ENCODE measurements at places on chromosomes 6 and 20.

- no peak for DNase-seq
- peaks cover 19% of the 10 kb centered on the region for H3K27me3 ChIP-seq
- H3K4me1 ChIP-seq = no peaks in the 10 kb centered on the region
- no peaks in the 10 kb centered on the region for H3K36me3 ChIP-seq
- H3K4me3 ChIP-seq = no peak overlapping the region
Measured at GRCh38 chr6:75556240-75556639, 45.4 kb upstream of the SENP6 start.

DNA sequence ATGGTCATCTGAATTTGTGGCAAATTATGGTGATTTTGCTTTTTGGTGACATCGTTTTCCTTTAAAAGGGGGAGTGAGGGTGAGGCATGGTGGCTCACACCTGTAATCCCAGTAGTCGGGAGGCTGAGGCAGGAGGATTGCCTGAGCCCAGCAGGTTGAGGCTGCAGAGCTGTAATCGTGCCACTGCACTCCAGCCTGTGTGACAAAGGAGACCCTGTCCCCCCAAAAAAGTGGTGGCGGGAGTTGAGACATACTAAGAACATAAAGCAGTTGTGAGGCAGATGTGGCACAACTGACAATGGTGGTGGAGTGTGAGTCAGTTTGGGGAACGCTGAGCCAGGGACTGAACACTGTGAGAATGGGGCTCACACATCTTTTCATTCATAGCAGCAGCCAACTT lies 45.5 kb downstream of the ADNP start:
- no peaks in the 10 kb centered on the region for H3K27me3 ChIP-seq
- no peak for DNase-seq
- H3K4me1 ChIP-seq = peaks cover 8% of the 10 kb centered on the region
- H3K4me3 ChIP-seq = no peak overlapping the region
- H3K27ac ChIP-seq = no peak overlapping the region

DNA sequence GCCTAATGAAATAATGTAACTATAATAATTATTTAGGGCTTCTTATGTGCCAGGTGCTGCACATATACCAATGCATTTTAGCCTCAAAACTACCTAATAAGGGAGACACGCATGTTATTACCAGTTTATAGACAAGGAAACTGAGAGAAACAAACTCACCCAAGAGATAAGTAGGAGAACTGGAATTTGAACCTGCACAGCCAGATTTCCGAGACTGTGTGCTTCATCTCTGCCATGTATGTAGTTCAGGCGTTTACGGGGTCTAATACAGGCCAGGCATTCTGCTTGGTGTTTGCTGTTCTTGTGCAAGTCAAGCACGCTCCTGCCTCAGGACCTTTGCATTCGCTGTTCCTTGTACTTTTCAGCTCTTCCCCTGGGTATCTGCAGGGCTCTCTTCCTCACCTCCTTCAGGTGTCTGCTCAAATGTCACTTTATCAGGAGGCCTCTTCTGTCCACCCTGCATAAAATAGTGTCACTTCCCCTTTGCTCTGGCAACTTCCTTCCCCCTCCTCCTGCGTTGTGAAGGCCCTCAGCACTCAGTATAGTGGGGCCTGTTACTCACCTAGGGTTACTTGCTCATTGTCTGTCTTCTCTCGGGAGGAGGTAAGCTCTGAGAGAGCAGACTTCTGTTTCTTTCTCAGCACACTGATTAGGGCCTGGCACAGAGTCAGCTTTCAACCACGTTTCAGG lies 6.1 kb upstream of the NSFL1C start:
- peaks cover 14% of the 10 kb centered on the region for H3K27me3 ChIP-seq
- H3K4me3 ChIP-seq = no peak overlapping the region
- peaks cover 50% of the 10 kb centered on the region for H3K4me1 ChIP-seq

- H3K27ac ChIP-seq = peak overlapping the region; percentile 95
- H3K27me3 ChIP-seq = peaks cover 2% of the 10 kb centered on the region
- H3K4me3 ChIP-seq = peak overlapping the region; percentile 37
- DNase-seq = peak; percentile 90
- peaks cover 26% of the 10 kb centered on the region for H3K4me1 ChIP-seq
Measured at GRCh38 chr20:50292591-50293283, 102.1 kb downstream of the CEBPB start.

- H3K27ac ChIP-seq = peak overlapping the region; percentile 57
- peaks cover 36% of the 10 kb centered on the region for H3K4me1 ChIP-seq
- H3K27me3 ChIP-seq = peaks cover 20% of the 10 kb centered on the region
- peak overlapping the region; percentile 11 for H3K4me3 ChIP-seq
- H3K36me3 ChIP-seq = peaks cover 63% of the 10 kb centered on the region
- DNase-seq = no peak
Measured at GRCh38 chr6:56593801-56594318, 48.8 kb downstream of the DST start.

- H3K4me3 ChIP-seq = no peak overlapping the region
- no peak for DNase-seq
- no peaks in the 10 kb centered on the region for H3K27me3 ChIP-seq
- no peaks in the 10 kb centered on the region for H3K4me1 ChIP-seq
- H3K36me3 ChIP-seq = no peaks in the 10 kb centered on the region
- no peak overlapping the region for H3K27ac ChIP-seq
Measured at GRCh38 chr6:147742440-147742839, 233.9 kb downstream of the SAMD5 start.

DNA sequence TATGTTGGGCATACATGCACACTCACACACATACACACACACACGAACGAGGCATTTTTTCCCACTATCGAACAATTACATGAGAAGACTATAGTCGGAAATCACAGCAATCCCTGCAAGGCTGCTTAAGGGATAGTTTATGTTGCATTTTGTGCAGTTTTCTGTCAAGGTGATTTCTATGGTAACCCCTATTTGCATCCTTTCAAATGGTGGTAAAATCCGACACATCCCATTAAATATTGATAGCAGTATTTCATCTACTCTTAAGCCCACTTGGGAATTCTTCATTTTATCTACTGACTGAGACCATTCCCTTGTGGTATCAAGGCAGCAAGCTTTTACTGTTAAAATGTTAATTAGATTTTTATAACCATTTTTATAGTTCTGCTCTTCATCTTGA lies 457.8 kb downstream of the HACE1 start:
- no peak overlapping the region for H3K27ac ChIP-seq
- no peak for DNase-seq
- no peaks in the 10 kb centered on the region for H3K36me3 ChIP-seq
- H3K4me1 ChIP-seq = no peaks in the 10 kb centered on the region
- H3K4me3 ChIP-seq = no peak overlapping the region
- no peaks in the 10 kb centered on the region for H3K27me3 ChIP-seq

- no peak for DNase-seq
- H3K27ac ChIP-seq = no peak overlapping the region
- no peaks in the 10 kb centered on the region for H3K36me3 ChIP-seq
- H3K4me3 ChIP-seq = no peak overlapping the region
- H3K27me3 ChIP-seq = peaks cover 4% of the 10 kb centered on the region
- no peaks in the 10 kb centered on the region for H3K4me1 ChIP-seq
Measured at GRCh38 chr6:63389191-63389844, 69.5 kb upstream of the LGSN start.

- H3K4me3 ChIP-seq = no peak overlapping the region
- H3K36me3 ChIP-seq = no peaks in the 10 kb centered on the region
- no peaks in the 10 kb centered on the region for H3K4me1 ChIP-seq
- DNase-seq = no peak
- H3K27ac ChIP-seq = no peak overlapping the region
- H3K27me3 ChIP-seq = no peaks in the 10 kb centered on the region
Measured at GRCh38 chr6:68880050-68880813, 245.2 kb downstream of the ADGRB3 start.

GRCh38 chr6:121730616-121731015 lies 295.2 kb downstream of the GJA1 start:
- no peaks in the 10 kb centered on the region for H3K27me3 ChIP-seq
- H3K36me3 ChIP-seq = peaks cover 6% of the 10 kb centered on the region
- no peak for DNase-seq
- H3K4me1 ChIP-seq = no peaks in the 10 kb centered on the region
- H3K4me3 ChIP-seq = no peak overlapping the region

- H3K27me3 ChIP-seq = no peaks in the 10 kb centered on the region
- no peak overlapping the region for H3K27ac ChIP-seq
- no peaks in the 10 kb centered on the region for H3K4me1 ChIP-seq
- H3K4me3 ChIP-seq = no peak overlapping the region
- H3K36me3 ChIP-seq = peaks cover 51% of the 10 kb centered on the region
- no peak for DNase-seq
Measured at GRCh38 chr6:89862698-89863097, 31.6 kb upstream of the GJA10 start.

DNA sequence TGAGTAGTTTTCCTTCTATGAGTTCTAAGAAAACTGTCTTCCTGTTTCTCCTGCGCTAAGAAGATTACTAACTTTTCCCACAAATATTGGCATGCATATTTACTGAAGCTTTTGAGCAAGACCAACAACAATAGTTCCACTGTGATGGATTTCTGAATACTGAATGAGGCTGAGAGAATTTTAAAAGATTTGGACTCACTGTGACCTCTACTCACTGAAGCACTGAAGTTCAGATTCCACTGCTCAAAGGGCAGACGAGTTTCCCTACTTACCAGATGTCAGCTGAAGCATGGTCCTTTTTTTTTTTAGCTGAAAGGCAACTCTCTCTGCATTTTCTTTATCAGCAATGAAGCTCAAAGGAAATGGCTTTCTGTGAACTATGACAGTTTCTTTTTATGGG lies 718.5 kb downstream of the RFPL4B start:
- H3K36me3 ChIP-seq = peaks cover 13% of the 10 kb centered on the region
- DNase-seq = no peak
- peak overlapping the region; percentile 44 for H3K4me3 ChIP-seq
- no peaks in the 10 kb centered on the region for H3K27me3 ChIP-seq

DNA sequence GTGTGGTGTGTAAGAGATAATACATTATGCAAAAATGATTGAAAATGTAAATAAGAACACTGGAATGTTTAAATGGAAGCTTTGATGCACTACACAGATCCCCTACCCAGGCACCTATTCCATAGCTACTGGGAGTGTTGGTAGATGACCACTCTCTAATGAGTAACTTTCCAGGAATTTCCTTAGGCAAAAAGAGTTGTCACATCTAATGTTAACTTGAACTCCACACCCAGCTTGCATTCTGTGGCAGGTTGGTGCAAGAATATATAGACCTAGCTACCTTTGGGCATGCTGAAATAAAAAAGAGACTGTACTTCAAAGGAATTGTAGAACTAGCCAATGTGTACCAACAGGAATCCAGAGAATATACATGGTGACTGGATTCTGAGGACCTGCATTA lies 1254.2 kb upstream of the EYS start:
- H3K36me3 ChIP-seq = no peaks in the 10 kb centered on the region
- DNase-seq = no peak
- no peaks in the 10 kb centered on the region for H3K4me1 ChIP-seq
- H3K27me3 ChIP-seq = no peaks in the 10 kb centered on the region
- H3K27ac ChIP-seq = no peak overlapping the region

GRCh38 chr6:722608-723007 lies 29.7 kb upstream of the EXOC2 start:
- peak; percentile 11 for DNase-seq
- H3K27me3 ChIP-seq = peaks cover 11% of the 10 kb centered on the region

DNA sequence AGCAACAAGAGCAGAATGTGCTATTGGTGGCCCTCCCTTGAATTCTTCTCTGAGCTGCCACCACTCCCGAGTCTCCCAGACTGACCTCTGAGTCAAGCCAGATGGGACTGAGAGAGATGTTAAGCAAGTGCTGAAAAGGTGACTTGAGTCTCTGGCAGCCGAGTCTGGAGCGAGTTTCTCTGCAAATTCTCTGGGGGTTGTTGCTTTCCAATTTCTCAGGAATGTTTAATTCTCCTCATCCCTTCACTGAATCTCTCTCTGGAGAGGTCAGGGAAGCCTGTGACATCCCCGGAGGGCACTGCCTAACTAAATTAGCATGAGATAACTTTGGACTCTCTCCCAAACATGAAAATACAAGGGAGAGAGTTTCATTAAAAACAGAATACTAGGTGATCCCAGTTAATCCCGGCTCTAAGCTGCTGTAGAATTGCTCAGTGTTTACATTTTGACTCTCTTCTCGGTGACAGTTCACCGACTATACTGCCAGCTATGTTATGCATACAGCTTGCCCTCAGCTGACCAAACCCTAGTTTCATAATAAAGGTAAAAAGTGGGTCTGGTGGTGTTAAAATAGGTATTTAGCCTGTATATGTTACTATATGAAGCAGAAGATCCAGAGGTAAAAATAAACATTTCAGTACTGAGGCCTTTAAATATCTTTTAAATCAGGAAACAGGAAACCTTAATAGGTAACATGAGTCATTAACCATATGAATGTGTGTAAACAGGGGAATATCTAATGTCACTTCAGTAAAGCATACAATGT lies 157.9 kb downstream of the FOXC1 start:
- H3K27ac ChIP-seq = peak overlapping the region; percentile 38
- H3K36me3 ChIP-seq = no peaks in the 10 kb centered on the region
- peaks cover 3% of the 10 kb centered on the region for H3K27me3 ChIP-seq
- peaks cover 42% of the 10 kb centered on the region for H3K4me1 ChIP-seq

DNA sequence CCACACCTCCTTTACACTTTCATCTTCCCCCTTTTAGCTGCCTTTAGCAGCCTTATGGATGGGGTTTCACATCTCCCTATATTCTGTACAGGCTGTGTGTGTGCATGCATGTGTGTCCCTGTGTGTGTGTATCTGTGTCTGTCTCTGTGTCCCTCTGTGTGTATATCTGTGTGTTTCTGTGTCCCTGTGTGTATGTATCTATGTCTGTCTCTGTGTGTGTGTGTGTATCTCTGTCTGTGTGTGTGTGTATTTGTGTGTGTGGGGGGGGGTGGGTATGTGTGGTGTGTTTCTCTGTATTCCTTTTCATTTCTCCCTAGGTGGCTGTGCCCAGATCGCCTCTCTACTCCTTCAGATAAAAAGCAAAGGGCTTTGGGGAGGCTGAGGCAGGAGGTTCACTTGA lies 52.2 kb upstream of the CD83 start:
- no peak overlapping the region for H3K4me3 ChIP-seq
- H3K4me1 ChIP-seq = peaks cover 22% of the 10 kb centered on the region
- DNase-seq = no peak
- peaks cover 8% of the 10 kb centered on the region for H3K27me3 ChIP-seq
- no peak overlapping the region for H3K27ac ChIP-seq

DNA sequence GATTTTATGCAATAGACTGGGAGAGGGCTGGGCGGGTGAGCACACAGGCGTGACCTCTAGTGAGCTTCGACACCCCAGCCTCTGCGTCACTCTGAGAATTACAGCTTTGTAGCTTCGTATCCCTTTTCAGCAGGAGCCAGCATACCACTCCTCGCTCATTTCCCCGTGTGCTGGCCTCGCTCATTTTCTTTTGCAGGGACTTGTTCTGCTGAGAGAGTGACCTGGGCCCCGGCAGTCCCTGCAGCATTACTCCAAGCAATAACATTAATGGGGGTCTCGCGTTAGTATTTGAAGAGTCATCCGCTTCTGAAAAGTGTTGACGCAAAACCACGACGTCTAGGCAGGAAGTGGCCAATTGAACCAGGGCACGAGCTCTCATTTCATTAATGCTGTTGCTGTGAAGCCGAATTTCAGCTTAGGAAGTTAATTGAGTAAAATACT lies 193.7 kb downstream of the QKI start:
- H3K4me3 ChIP-seq = no peak overlapping the region
- peaks cover 10% of the 10 kb centered on the region for H3K27me3 ChIP-seq
- no peak for DNase-seq
- H3K36me3 ChIP-seq = no peaks in the 10 kb centered on the region
- H3K4me1 ChIP-seq = no peaks in the 10 kb centered on the region

GRCh38 chr20:16576219-16576618 lies 3.0 kb upstream of the KIF16B start:
- no peaks in the 10 kb centered on the region for H3K27me3 ChIP-seq
- no peaks in the 10 kb centered on the region for H3K36me3 ChIP-seq
- H3K27ac ChIP-seq = no peak overlapping the region
- H3K4me3 ChIP-seq = no peak overlapping the region
- no peak for DNase-seq
- peaks cover 5% of the 10 kb centered on the region for H3K4me1 ChIP-seq

GRCh38 chr6:56214041-56214702 lies 33.2 kb downstream of the COL21A1 start:
- H3K4me1 ChIP-seq = no peaks in the 10 kb centered on the region
- no peak for DNase-seq
- no peak overlapping the region for H3K27ac ChIP-seq
- H3K4me3 ChIP-seq = no peak overlapping the region

Measured in HFFc6 (cell line).